ENCODE measurements at places on chromosomes 1 and 21.

- DNase-seq: no peak
Measured at GRCh38 chr21:38721055-38721454, 84.7 kb upstream of the ETS2 start.

GRCh38 chr1:31787261-31787660 lies 23.1 kb upstream of the ADGRB2 start:
- DNase-seq: no peak

DNA sequence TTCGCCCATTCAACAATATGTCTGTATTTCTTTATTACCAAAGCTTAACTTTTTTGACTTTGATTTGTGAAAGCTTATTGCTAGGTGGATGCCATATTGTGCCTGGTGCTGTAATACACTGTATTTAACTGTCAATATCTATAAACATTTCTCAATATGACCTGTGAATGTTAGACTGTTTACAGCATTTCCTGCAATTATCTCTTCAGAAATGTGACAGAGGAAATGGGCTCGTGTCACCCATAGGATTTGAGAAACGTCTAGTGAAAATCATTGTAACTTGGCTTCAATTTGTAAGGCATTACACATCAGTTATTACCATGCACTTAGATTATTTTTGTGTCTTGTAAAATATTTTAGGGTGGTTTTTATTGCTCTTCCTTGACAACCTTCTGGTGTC lies 237.8 kb upstream of the ADGRL2 start:
- no peak for DNase-seq

DNA sequence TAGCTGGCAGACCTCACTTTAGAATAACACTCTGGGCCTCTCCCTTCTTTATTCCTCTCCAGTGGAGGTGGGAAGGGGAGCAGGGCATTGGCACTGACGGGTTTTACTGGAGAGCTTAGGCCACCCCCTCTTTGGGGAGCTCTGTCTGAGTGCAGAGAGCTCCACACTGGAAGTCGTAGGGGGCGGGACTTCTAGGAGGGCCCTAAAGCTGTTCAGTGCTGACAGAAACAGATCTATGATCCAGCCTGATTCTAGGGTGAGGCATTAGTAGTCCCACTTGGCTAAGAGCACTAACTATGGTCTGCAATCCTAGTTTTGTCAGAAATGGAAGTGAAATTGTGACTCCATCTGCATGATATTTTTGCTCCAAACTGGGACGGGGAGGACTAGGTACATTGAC lies 138.7 kb downstream of the MIS18A start:
- no peak for DNase-seq

GRCh38 chr1:36178471-36179219 lies 22.7 kb downstream of the MAP7D1 start:
- DNase-seq: no peak

DNA sequence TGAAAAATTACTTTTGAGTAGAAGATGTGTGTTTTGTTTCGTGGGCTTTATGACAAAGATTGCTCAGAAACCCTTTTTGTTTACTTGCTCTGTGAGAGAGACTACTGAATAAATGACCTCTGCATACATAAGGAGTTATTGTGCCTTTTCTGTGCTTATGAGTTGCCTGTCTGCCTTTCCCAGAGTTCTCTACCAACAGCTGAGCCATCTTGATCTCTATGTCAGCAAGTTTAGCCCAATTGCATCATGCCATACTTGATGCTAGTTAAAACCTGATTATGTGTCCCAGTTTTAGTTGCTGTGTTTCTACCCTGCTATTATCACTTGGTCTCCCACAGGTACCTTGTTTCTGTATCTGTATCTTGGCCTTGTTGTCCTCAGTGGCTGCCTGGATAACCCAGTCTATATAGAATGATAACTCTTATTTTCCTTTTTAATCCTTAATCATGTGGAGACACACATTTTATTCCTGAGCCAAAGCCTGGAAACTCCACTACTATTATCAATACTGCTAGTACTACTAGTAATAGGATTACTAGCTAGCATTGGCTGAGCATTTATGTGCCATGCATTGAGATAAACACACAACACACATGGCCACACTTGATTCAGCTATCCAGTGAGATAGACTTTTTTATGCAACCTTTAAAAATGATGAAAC lies 28.7 kb upstream of the GNG12 start:
- no peak for DNase-seq

DNA sequence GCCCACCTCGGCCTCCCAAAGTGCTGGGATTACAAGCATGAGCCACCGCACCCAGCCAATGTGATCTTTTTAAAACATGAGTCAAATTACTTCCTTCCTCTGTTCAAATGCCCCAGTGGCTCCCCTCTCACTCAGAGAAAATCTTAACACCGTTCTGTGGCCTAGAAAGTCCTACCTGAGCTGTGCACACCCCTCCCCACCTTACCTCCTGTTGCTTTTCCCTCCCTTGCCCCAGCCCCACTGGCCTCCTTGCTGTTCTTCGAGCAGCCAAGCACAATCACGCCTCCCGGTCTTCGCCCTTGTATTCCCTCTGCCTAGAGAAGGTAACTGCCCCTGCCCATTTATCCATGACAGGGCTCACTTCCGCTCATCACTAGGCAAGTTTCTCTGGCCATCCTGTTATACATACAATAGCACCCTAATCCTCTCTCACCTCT lies 62.6 kb upstream of the RPL11 start:
- DNase-seq: no peak

- DNase-seq: no peak
Measured at GRCh38 chr1:62523860-62524259, 73.5 kb upstream of the ANGPTL3 start.
